ENCODE measurements at places on chromosomes 1 and 21. TPM values are rescaled to one million over a fixed set of nuclear protein-coding genes. Genes with fewer than 3 reads are reported as not detected.

DNA sequence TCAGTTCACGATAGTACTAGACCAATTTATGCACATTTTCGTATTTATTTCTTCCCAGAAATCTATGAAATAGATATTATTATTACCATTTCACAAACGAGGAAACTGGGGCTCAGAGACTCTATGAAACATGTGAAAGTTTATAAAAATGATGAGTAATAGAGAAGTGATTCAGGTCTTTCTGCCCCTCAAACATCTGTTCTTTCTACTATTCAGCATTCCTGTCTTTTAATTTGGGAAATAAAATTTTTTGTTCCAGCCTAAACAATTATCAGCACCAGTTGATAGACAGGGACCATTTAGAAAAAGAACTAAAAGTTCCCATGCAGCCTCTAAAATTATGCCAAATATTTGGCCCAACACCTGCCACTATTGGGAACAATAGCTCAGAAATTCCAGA lies 585.1 kb downstream of the PTPRC start:
- DNase-seq, result no peak

DNA sequence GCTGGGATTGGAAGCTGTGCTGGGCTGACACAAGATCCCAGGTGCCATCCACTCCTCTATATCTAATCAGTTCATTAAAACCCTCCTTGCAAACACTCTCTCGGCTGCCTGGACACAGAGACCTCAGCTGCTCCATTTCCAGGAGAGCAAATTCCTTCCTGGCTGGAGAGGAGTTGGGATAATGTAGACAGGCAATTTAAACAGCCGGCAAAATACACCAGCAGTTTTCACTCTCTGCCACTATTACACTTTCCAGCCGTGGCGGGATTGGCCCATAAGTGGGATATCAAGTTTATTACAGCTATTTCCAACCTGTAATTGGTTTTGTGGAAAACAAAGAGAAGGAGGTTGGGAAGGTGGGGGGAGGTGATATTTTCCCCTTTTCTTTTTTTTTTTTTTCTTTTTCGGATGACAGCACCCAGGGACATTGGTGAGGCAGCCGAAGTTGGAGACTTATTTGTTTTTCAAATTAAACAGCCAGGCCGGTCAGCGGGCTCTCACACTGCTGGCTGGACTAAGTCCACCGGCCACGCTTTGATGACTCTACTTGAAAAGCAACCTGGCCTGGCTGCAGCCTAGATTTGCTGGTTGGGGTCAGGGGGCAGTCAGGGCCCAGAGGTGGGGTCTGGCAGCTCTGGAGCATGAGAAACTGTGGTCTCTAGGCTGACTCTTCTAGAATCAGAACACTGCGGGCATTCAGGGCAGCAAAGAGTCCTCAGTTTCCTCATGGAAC lies 177.4 kb downstream of the IGSF21 start:
- no peak for DNase-seq

The NCF2 gene
- 8.0 TPM for total RNA-seq

DNA sequence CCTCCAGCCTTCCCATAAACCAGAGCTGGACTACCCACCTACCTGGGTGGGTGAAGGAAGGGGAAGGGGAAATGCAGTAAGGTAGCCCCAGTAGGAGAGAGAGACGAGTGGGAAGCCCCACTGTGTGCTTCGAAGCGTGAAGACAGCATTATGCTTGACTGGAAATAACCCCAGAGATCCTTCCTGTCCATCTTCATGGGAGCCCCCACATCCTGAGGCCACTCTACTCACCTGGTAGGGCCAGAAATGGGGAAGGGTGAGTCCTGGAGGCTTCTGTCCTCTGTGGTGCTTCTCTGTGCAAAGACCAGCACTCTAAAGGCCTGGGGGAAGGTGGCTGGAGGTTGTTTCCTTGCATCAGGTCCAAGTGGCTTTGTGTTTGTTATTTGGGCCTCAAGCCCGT lies 10.0 kb upstream of the RASSF5 start:
- no peak for DNase-seq

GRCh38 chr1:191608367-191608766 lies 549.9 kb upstream of the RGS18 start:
- no peak for DNase-seq

DNA sequence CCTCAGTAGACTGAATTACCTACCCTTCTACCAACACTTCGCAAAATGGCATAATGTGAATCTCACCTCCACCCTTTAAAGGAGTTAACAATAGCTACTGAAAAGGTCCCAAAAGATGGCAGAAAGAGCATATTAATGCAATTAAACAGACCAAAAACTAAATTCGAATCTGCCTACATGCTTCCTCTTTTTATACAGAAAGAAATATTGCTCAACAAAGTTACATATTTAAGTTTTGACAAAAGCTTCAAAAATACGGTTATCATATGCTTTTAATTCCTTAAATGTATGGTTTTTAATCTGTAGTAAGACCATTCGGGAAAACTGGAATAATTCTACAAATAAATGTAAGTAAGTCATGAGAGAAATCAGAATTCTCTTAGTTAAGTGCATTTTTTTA lies 2.2 kb downstream of the APP start:
- DNase-seq, result no peak
